ENCODE measurements at places on chromosomes 5 and 9. TPM values are rescaled to one million over a fixed set of nuclear protein-coding genes. Genes with fewer than 3 reads are reported as not detected.

TSSK1B gene
- total RNA-seq, result not detected

GRCh38 chr5:127002390-127002789 lies 28.0 kb downstream of the MARCHF3 start:
- H3K36me3 ChIP-seq, result peaks cover 6% of the 10 kb centered on the region
- no peaks in the 10 kb centered on the region for H3K27me3 ChIP-seq
- no peak overlapping the region for H3K27ac ChIP-seq
- H3K4me3 ChIP-seq, result no peak overlapping the region

DNA sequence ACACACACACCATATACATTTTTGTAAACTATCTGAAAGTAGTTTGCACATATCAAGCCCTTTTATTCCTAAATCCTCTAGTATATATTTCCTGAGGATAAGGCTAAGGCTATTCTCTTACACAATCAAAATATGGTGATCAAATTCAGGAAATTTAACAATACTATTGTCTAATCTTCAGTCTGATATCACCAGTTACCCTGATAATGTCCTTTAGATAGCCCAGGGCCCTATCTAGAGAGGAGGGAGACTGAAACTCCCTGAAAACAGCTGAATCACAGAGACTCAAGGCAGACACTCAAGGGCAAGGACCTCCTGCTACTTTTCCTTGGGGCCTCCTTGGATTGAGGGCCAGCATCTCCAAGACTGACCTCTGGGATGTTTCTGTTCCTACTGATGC lies 30.4 kb downstream of the PTTG1 start:
- no peak overlapping the region for H3K4me3 ChIP-seq
- H3K36me3 ChIP-seq, result no peaks in the 10 kb centered on the region
- peaks cover 3% of the 10 kb centered on the region for H3K27me3 ChIP-seq
- DNase-seq, result no peak
- H3K27ac ChIP-seq, result no peak overlapping the region

TXNDC8 gene
- total RNA-seq, result not detected

GRCh38 chr9:78971540-78971939 lies 600.2 kb upstream of the TLE4 start:
- H3K4me3 ChIP-seq, result no peak overlapping the region
- DNase-seq, result no peak
- H3K27ac ChIP-seq, result no peak overlapping the region
- no peaks in the 10 kb centered on the region for H3K4me1 ChIP-seq

Measured in naive thymus-derived CD8-positive, alpha-beta T cell (primary cell).